ENCODE measurements at places on chromosomes 1 and 21. TPM values are rescaled to one million over a fixed set of nuclear protein-coding genes. Genes with fewer than 3 reads are reported as not detected.

Gene SFT2D2
- 15.7 TPM for polyA plus RNA-seq

Gene ECM1
- 23.9 TPM for polyA plus RNA-seq

Gene AK4
- polyA plus RNA-seq, result 23.3 TPM

Gene NFASC
- polyA plus RNA-seq, result not detected

Gene B3GALT2
- polyA plus RNA-seq, result not detected

Gene RHBG
- not detected for polyA plus RNA-seq

Gene PRKAA2
- not detected for polyA plus RNA-seq

DNA sequence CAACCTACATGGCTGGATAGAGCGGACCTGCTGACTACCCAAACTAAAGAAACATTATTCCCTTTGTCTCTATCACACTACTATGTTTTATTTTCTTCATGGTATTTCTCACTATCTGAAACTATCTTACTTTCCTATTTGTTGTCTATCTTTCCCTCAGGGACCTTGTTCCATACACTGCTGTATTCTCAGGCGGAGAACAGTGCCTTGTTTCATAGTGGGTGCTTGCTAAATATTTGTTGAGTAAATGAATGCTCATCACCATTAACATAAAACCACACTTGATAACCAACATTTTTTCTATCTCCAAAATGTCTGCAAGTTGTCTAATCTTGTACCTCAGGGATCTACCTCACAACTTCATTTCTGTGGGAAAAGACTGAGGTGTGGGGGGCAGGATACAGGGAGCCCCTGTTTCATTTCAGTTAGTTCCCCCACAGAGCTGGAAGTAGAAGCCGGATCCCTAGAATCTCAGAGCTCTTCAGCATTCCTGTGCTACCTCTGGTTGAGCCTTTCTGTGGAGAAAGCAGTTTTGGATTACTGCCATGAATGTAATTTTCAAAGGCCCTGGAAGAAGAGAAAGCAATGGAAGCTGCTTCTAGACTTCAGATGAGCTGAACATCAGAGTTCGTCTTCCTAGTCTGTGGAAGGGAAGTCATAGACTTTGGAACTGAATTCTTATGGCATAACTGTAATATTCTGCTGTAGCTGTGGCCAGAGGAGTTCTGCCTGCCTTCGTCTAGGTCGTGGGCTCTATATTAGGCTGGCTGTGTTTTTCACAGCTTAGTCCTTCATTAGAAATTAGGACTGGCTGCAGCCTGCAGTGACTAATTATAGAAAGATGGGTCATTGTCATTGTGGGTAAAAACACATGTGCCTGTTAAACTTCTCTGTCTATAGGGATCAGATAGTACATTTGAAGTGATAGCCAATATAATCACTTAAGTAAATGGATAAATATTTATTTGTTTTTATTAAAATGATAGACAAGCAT is 293.2 kb upstream of the SGIP1 start:
- no peak for DNase-seq

DNA sequence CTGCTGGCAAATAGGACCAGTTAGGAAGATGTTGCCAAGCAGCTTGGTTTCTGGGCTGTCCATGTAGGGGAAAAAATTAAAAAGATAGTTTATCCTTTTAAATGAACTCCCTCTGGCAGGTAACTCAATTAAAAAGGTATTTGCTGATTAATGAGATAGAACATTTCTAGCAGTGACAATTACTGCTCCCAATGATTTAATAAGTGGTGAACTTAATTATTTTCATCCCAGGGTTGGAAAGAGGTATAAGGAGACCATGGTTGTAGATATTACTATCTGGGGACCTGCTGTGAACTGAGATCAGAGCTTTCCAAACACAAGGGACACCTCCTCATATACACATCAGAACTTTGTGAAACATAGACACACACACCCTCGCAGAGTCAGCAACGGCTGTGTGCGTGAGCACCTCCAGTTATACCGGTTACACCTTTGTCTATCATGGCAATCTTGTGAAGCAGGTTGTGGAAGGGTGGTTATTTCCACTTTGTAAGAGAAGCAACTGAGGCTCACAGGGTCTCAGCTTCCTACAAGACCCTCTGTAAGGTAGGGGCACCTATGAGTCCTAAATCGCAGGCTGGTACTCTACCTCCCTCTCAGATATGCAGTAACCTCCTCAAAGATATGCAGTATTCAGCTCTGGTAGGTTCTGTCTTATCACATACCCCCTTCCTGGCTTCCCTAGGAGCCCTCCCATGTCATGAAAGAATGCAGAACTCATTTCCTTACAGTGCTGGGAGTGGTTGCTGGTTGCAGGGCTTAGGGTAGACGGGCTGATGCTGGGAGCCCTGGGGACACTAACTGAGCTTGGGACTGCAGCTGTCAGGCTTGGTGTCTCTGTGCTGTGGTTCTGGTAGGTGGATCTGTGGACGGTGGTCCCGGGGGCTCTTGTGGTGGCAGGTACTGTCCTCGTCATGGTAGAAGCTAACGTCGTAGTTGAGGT is 18.5 kb upstream of the MAGOH start:
- DNase-seq, result no peak

- no peak for DNase-seq
These were observed 4.9 kb upstream of the SH3D21 start for GRCh38 chr1:36301220-36301619.

DNA sequence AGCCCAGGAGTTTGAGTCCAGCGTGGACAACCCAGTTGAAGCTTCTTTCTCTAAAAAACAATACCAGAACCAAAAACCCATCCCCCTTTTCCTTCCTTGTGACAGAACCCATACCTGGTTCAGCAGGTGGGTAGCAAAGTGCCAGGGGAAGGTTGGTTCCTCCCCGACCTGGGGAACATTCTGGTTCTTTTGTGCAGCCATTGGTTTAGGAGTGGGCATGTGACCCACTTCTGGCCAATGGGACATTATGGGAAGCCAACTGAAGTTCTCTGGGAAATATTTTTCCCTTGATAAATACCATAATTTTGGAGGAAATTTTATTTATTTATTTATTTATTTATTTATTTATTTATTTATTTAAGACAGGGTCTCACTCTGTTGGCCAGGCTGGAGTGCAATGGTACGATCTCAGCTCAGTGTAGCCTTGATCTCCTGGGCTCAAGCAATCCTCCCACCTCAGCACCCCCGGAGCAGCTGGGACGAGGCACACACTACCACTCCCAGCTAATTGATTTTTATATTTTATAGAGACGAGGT is 15.8 kb upstream of the MAPKAPK2 start:
- no peak for DNase-seq

DNA sequence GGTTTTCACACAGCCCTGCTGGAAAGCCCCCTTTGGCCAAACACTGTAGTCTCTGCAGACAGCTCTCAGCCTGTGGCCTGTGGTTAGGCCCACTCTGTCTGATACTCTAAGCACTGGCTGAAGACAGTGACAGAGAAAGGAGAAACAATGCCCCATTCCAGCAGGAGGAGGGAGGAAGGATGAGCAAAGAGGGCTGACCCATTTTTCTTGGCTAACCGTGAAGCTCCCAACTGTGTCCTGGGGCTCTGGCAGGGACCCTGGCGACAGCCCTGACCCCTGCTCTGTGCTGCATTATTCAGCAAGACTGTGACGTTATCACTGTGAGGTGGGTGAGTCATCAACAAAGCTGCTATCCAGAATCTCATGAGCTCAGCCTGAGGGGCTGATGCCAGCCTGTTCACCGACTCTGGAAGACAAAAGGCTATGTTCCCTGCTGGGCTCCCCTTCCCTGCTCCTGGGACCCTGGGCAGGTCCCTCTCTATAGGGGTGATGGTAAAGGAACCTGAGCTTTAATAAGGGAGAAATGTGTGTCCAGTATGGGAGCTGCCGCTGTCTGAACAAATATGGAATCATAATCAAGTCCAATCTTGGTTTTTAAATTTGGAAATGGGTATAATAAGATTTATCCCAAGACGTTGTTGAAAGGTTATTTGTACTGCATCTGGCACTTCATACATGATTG is 107.0 kb downstream of the RHOU start:
- peak; percentile 46 for DNase-seq

DNA sequence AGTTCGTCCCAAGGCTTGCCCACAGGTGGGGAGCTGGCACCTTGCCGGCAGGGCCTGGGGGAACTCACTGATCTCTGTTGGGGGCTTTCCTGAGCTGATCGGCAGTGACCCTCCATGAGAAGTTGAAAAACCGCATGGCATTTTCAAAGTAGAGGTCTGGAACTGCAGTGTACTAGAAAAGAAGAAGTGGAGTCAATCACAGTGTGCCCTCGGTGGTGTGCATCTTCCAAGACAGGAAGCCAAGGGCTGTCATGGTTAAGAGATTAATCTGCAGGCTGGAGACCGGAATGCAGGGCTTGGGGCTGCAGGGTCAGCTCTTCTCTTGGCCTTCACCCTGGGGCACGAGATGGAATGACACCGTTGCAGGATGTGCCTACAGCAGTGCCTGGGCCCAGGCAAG is 56.8 kb downstream of the ECE1 start:
- no peak for DNase-seq

DNA sequence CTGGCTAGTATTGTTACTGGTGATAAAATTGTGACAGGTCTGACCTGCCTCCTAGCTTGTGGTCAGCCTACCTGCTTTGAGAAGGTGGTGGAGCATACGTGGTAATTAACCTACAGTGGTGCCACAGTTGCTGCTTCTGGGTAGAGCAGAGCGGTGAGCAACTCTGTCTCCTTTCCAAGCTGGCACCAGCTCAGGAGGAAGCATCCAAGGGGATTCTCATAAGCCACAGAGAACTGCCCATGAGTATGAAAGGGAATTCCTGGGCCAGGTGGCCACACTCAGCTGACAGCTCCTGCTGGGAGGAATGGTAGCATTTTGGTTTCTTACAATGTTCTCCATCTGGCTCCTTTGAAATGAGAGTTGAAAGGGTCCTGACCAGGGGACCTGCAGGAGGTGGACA is 39.4 kb downstream of the ATP2B4 start:
- no peak for DNase-seq

GRCh38 chr21:35609263-35609662 is 451.1 kb downstream of the SETD4 start:
- no peak for DNase-seq
